Suppressor macrophage (primary cell): ENCODE measurements at places on chromosomes 4 and X.

DNA sequence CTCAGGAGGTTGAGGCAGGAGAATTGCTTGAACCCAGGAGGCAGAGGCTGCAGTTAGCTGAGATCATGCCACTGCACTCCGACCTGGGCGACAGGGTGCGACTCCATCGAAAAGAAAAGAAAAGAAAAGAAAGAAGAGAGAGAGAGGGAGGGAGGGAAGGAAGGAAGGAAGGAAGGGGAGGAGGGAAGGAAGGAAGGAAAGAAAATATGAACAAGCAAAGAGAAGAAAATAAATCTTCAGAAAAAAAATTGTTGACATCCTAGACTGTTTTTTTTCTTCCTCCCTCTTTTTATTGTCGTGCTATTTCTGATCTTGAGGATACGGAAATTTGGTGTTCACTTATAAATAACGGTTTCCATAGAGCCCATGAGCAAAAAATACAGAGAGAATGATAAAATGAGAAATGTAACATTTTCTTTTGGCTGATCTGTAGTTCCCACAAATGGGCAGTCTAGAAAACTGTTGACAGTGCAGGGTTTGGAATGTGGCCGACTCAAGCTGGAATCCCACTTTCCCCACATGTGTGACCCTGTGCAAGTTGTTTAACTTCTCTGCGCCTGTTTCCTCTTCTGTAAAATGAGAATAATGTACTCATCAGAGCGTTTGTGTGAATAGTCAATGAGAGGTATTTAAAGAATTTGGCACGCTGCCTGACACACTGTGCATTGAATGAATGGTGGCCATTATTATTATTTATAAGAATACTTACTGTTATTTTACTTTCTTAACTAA lies 19.4 kb downstream of the SORBS2 start:
- no peak for DNase-seq

- peak; percentile 2 for DNase-seq
Observed at GRCh38 chrX:101347859-101348451, 587 bp downstream of the TIMM8A start.

DNA sequence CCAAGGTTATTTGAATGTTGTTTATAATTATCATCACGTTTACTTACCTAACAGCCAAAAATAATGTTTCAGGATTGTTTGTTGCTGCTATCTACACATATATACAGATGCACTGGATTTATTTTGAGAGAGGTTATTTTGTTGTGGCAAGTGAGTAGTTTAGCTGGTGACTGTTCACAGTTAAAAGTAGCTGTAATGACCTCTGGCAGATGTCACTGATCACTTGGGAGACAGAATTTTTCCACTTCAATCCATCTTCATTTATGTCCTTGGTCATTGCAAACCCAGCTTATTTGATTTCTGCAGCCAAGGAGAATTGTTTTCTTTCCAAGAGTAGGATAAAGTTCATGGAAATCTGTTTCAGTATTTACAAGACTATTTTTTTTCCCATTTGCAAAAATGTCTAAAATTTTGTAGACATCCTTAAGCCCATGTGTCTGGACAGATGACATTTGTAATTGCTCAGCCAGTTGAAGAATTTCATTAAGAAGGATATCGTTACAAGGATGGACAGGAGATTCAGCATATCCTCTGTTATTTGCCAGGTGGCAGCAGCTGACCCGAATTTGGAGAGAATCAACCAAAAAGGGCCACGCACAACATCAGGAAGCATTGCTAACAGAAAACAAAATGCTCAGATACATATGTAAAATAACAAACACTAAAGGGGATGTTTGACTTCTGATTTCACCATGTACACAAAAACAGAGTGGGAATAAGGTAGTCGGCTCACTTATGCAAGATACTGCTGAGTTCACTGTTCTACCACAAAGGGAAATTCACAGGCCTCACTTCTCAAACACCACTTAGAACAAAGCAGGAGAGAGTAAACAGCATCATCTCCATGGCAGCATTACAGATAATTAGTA lies 64.5 kb downstream of the GPRIN3 start:
- DNase-seq: peak; percentile 27

GRCh38 chrX:155954793-155955192 lies 42.7 kb upstream of the IL9R start:
- no peak for DNase-seq

- no peak for DNase-seq
Observed at GRCh38 chr4:178556796-178557195, 1114.6 kb upstream of the AGA start.
